ENCODE measurements at places on chromosomes 13 and 19.

- DNase-seq, result no peak
Measured at GRCh38 chr13:55653497-55653896, 1487.2 kb upstream of the PRR20A start.

- no peak for DNase-seq
Measured at GRCh38 chr13:114016321-114017027, 42.6 kb upstream of the C13orf46 start.

DNA sequence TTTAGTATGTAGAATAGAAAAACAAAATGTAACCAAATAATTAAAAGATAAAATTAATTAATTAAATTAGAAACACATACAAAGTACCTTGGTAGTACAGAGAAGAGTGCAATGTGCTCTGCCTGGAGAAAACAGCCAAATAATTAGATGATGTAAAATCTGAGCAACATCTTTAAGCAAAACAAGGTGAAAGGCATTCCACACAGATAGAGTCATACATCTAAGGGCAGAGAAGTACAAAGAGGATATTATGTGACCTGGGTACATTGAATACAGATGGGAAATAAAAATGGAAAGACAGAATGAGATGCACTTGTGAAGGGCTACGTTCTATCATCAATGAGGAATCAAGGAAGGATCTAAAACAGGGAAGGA, 25.2 kb upstream of the FNDC3A start:
- DNase-seq, result no peak

DNA sequence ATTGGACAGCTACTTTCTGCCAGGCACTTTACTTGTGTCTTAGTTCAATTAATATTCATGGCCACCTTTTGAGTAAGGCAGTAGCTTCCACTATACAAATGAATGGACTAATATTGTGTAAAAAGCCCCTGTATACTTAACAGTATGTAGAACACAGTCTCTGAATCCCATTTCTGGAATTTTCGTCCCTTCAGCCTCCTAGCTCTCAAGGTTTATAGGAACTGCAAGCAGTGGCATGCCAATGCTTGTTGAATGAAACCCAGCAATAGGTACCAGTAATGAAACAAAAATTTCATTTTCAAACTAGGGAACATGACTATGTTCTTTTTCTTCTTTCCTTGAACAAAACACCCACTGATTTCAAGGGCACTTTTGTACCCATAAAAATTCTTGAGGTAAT, 361.6 kb downstream of the TDRD3 start:
- no peak for DNase-seq

- no peak for DNase-seq
Measured at GRCh38 chr13:109707742-109708617, 78.4 kb downstream of the IRS2 start.

- no peak for DNase-seq
Measured at GRCh38 chr19:53158119-53158656, 665 bp downstream of the ZNF347 start.

- DNase-seq, result no peak
Measured at GRCh38 chr13:98512774-98513665, 63.9 kb downstream of the STK24 start.

- no peak for DNase-seq
Measured at GRCh38 chr13:112366907-112367646, 9.1 kb upstream of the SPACA7 start.

- no peak for DNase-seq
Measured at GRCh38 chr13:113827021-113827420, 36.9 kb downstream of the GAS6 start.

DNA sequence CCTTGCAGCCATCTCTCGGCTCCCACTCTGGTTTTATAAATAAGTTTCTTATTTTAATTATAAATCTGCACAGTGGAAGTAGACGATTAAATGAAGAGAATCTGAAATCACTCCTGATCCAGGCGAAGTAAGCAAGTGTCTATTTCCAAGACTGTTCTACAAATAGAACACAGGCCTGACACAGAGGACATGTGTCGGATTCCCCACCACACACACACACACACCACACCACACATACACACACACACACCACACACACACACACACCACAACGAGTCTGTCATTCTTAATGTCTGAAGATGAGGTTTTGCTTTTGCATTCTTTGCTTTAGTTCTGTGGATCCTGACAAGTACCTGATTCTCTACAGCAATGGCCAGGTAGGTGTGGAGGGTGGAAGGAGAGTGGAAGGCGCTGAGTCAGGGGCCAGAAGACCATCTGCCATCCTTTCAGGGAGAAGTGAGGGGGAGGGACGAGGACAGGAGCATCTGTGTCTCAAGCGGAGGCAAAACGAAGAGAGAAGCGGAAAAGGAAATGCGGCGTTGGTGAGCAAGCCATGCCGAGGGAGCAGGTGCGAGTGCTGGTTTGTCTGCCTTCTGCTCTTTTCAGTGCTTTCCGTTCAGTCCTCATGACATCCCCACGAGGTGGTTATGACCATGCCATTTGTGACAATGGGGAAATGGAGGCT, 110.2 kb downstream of the TEX26 start:
- DNase-seq, result no peak

DNA sequence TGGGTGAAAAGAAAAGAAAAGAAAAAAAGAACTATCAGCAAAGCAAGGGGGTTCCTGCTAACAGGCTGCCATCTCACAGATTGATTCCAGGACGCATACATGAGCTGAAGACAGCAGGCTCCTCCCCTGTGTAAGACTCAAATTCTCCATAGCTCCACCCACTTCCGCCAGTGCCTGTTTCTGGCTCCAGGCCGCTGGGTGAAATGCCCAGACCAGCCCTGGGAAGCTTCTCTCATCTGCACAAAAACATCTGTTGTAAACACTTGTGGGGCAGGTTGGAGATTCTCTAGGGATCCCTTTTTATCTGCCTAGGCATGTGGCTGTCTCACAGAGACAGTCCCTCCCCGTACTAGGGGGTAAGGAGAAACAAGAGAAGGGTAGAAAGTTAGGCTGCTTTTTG, 1054.4 kb upstream of the SPRY2 start:
- DNase-seq, result no peak

DNA sequence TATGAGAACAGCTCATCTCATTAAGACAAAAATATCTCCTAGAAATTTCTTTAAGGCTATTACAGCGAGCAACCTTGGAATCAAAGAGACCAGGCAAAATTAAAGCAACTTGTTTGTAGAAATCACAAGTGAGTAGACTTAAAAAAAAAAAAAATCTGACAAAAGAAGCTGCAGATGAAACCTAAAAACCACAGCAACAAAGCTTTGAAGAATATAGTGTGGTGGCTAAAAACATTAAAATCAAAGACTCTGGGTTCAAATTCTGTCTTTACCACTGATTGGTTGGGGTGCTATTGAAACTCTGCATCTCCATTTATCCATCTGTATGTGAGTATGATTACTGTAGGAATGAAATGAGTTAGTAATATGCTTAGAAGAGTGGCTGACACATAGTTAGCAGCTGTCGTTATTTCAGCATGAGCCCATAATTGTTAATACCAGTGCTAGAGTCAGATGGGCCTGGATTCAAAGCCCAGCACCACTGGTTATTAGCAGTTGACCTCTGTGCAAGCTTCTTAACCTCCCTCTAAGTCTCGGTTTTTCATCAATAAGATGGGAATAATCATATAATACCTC, 157.6 kb downstream of the FOXO1 start:
- no peak for DNase-seq

GRCh38 chr13:98295371-98295770, 118.3 kb upstream of the RNF113B start:
- no peak for DNase-seq

- DNase-seq, result no peak
Measured at GRCh38 chr19:2461751-2462634, 5.2 kb upstream of the LMNB2 start.

DNA sequence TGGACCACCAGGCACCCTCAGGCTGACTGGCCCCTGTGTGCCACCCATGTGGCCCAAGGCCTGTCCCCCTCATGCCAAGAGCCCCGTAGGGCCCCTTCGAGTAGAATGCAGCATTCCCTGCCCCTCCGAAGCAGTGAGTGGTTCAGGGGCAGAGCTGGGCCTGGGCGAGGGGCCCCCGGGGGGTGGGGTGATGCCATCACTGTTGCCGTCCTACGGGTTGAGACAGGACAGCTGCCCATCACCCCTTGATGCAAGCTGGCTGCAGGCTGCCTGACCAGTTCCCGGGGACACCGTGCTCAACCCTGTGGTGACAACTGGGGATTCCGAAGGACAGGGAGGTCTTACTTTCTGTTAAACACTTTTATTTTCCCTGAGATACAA, 4.7 kb downstream of the SBNO2 start:
- no peak for DNase-seq

GRCh38 chr13:53144826-53145225, 116.2 kb downstream of the OLFM4 start:
- no peak for DNase-seq

GRCh38 chr19:2793577-2793976, 8.3 kb downstream of the THOP1 start:
- DNase-seq, result no peak

GRCh38 chr19:543910-544608, at the start of gene GZMM:
GZMM (plus strand) TSS chr19:544053; CDS start chr19:544072, 19 bp downstream.
- DNase-seq, result no peak

GRCh38 chr13:30313311-30313710, 6.0 kb upstream of the KATNAL1 start:
- DNase-seq, result no peak

- no peak for DNase-seq
Measured at GRCh38 chr13:39257642-39258041, 219.4 kb downstream of the NHLRC3 start.

DNA sequence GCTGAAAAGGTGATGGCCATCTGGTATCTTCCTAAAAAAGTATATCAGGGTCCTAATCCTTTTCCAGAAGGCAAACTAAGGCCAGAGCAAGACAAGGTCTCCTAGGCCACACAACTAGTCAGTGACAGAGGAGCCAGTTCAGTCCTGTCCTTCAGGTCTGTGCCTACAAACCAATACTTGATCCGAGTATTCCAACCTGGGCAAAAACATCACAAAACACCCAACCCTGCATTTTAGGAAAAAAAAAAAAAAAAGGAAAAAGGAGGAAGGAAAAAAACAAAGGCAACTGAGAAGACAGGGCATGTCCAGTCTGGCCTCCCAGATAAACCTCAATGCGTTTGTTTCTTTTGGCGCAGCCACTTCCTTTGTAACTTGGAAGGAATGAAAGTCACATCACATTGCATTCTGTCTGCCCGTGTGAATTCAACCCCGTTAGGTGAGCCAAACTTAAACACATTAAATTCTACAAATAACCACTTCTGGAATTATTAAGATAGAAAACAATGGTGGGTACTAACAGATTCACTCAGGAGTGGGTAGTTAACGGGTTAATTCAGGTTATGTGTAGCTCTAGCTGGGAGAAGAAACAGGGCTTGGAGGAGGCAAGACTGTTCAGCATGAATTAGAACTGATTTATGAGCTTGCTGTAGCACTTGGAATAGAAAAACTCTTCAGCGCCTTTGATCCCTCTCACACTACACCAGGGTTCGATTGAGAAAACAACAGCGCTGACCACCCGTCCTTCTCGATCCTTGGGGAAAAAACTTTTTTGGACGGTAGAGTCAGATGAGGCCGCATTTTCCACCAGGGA, 43.0 kb upstream of the HNRNPA1L2 start:
- no peak for DNase-seq

DNA sequence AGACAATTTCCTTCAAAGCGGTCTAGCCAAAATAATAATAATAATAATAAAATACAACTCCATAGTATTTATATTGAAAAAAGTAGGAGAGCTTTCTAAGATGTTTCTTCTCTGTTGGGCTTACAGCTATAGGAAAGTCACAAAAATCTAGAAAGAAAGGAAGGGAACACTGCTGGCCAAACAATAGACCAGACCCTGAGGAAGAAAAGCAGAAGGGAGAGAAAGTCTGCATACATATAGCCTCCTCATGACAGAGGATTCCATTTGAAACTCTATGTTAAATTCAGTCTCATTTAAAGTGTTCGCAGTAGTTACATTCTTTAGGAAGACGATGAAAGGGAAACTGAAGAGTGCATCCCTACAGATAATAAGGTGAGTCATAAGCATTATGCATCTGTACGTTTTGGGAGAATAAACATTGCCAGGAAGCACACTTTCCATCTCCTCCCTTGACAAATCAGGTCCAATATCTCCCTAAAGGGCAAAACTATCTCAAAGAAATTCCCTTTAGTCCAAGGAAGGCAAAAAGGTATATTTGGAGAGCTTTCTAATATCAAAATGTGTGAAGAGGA, 86.5 kb downstream of the PCDH9 start:
- no peak for DNase-seq
